G401 (cell line): ENCODE measurements at places on chromosomes 6 and 20.
A peak's percentile ranks its signal among the peaks of the same experiment; 100 is the strongest.

GRCh38 chr6:123638865-123639264 lies 2.1 kb upstream of the TRDN start:
- DNase-seq, result no peak

GRCh38 chr6:134577998-134578397 lies 260.1 kb upstream of the SGK1 start:
- no peak for DNase-seq

DNA sequence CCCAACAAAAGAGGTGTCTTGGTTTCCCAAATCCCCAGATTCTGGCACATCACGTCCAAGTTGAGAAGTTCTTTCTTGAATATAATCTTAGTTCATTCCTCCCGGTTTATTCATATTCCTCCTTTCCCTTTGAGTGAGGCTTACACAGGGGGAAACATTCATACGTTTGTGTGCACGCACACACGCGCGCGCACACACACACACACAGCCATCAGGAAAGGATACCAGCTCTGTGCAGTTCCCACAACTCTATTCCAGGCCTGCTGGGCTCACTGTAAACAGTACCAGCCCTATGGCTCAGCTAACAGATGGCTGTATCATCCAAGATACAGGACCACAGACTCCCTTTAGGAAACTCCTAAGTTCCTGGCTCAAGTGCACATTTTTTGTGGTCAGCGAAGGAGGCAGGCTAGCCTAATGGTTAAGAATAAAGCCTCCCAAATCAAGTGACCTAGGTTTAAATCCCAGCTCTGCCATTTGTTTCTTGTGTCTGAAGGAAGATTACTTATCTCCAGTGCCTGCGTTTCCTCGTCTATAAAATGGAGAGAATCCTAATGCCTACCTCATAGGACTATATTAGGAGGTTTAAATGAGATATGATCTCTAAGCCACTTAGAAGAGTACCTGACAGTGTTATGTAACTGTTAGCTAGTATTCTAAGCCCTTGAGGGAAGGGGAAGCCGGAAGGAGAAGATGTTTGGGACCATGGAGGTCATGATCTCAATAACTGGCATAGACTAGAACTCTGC lies 3.7 kb upstream of the TAF8 start:
- DNase-seq, result peak; percentile 28

DNA sequence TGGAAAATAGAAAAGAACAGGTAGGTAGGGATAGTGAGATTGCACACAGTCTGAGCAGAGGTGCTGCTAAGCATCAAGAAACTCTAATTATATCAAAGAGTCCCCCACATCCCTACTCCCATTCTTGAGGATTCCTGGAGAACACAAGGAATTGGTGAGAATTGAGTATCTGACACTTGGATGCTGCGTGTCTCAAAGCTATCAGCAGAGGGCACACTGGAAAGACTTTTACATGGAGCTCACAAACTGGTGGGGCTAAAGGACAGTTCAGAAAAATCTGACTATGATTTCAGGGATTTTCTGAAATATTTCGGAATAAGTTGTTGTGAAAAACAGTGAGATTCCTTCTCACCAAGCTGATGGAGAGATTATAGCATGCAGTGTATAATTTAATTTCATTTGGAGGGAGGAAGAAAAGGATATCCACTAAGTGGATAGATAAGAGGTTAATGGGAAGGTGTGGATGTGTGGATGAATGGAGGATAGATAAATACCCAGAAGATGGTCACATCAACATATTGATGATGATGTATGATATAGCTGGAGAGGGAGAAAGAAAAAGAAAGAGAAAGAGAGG lies 215.4 kb upstream of the DEFB112 start:
- DNase-seq, result peak; percentile 19

DNA sequence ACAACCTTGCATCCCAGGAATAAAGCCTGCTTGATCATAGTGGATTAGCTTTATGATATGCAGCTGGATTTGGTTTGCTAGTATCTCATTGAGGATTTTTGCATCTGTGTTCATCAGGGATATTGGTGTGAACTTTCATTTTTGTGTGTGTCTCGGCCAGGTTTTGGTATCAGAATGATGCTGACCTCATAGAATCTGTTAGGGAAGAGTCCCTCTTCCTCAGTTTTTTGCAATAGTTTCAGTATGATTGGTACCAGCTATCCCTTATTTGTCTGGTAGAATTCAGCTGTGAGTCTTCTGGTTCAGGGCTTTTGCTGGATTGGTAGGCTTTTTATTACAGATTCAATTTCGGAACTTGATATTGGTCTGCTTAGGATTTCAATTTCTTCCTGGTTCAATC lies 132.5 kb downstream of the ZFAND3 start:
- no peak for DNase-seq
